ENCODE measurements at places on chromosomes 2 and 18. TPM values are rescaled to one million over a fixed set of nuclear protein-coding genes. Genes with fewer than 3 reads are reported as not detected.

- no peak overlapping the region for H3K4me3 ChIP-seq
- no peaks in the 10 kb centered on the region for H3K4me1 ChIP-seq
- no peaks in the 10 kb centered on the region for H3K36me3 ChIP-seq
- no peak overlapping the region for H3K27ac ChIP-seq
These were observed 199.3 kb downstream of the RNF144A start for GRCh38 chr2:7116511-7116910.

Gene ALKAL2
- total RNA-seq, result 56.6 TPM

Gene ZBTB7C
- total RNA-seq, result 1.3 TPM

GRCh38 chr18:46072376-46072867 lies 362 bp upstream of the PSTPIP2 start:
- DNase-seq, result no peak
- no peak overlapping the region for H3K27ac ChIP-seq
- H3K27me3 ChIP-seq, result no peaks in the 10 kb centered on the region
- H3K4me1 ChIP-seq, result peaks cover 28% of the 10 kb centered on the region
- no peaks in the 10 kb centered on the region for H3K36me3 ChIP-seq
- H3K4me3 ChIP-seq, result peak overlapping the region; percentile 92

GRCh38 chr18:78912844-78913243 lies 66.8 kb upstream of the SALL3 start:
- no peaks in the 10 kb centered on the region for H3K27me3 ChIP-seq
- H3K4me3 ChIP-seq, result no peak overlapping the region
- H3K4me1 ChIP-seq, result no peaks in the 10 kb centered on the region
- DNase-seq, result no peak
- no peak overlapping the region for H3K27ac ChIP-seq
- no peaks in the 10 kb centered on the region for H3K36me3 ChIP-seq

DNA sequence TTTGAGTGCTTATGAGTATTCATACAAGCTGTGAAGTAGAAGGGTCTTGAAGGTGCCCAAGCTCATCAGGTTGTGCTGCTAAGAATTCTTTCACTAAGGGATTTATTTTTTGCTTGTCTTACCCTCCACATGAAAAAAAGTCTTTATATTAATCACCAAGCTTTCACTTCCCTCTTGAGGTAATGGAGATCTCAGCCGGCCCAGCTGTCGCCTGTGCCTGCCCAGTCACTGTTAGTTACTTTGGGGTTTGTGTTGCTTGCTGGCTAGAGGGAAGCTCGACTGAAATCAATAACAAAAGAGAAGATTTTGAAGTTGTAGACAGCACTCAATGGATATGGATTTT lies 21.9 kb downstream of the MC2R start:
- no peak overlapping the region for H3K4me3 ChIP-seq
- H3K27ac ChIP-seq, result no peak overlapping the region
- no peaks in the 10 kb centered on the region for H3K27me3 ChIP-seq

DNA sequence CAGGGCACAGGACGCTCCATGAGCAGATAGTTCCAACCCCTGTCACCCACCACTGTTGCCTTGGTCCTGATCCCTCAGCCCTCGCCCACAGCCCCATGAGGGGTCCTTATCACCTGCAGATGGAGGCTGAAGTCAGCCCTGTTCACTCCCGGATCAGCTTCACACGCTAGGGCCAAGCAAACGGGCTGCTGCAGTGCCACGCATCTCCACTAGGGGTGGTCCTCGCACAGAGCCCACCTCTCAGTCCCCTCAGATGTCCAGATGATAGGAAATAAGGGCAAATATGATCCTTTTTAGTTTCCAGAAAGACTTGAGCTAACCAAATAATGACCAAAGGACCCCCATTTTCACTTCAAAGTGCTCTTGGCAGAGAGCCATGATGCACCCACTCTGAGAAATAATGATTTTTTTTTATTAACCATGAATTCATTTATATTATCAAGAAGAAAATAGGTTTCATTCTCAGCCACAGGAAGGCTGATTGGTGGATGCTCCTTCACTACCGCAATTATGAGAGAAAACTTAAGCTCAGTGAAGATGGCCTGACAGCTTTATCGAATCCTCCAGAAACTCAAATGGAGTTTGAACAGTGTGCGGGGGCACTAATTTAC lies 71.9 kb upstream of the KLHL29 start:
- H3K4me1 ChIP-seq, result no peaks in the 10 kb centered on the region
- H3K36me3 ChIP-seq, result no peaks in the 10 kb centered on the region
- H3K27ac ChIP-seq, result no peak overlapping the region
- no peaks in the 10 kb centered on the region for H3K27me3 ChIP-seq

DNA sequence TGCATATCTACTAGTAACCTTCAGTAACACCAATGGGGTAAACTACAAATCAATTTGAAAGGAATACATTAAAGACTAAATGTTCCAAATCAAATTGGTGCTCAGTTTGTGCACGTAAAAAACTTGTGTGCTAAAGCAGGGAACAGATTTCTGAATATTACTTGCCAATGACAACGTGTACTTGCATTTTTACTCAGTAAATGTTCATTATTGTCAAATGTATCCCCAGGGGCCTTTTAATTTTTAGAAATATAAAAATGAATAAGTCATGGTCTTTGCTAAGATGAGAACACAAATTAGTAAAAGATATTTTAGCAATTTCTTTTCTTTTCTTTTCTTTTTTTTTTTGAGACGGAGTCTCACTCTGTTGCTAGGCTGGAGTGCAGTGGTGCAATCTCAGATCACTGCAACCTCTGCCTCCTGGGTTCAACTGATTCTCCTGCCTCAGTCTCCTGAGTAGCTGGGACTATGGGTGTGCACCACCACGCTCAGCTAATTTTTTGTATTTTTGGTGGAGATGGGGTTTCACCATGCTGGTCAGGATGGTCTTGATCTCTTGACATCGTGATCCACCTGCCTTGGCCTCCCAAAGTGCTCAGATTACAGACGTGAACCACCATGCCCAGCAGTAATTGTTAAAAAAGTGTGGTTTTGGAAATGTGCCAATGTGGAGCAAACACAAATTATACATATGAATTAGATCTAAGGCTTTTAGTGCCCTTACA lies 52.6 kb downstream of the PMAIP1 start:
- no peak for DNase-seq
- H3K36me3 ChIP-seq, result no peaks in the 10 kb centered on the region
- H3K27ac ChIP-seq, result no peak overlapping the region
- H3K4me3 ChIP-seq, result no peak overlapping the region

Gene COL3A1
- total RNA-seq, result 77.5 TPM

DNA sequence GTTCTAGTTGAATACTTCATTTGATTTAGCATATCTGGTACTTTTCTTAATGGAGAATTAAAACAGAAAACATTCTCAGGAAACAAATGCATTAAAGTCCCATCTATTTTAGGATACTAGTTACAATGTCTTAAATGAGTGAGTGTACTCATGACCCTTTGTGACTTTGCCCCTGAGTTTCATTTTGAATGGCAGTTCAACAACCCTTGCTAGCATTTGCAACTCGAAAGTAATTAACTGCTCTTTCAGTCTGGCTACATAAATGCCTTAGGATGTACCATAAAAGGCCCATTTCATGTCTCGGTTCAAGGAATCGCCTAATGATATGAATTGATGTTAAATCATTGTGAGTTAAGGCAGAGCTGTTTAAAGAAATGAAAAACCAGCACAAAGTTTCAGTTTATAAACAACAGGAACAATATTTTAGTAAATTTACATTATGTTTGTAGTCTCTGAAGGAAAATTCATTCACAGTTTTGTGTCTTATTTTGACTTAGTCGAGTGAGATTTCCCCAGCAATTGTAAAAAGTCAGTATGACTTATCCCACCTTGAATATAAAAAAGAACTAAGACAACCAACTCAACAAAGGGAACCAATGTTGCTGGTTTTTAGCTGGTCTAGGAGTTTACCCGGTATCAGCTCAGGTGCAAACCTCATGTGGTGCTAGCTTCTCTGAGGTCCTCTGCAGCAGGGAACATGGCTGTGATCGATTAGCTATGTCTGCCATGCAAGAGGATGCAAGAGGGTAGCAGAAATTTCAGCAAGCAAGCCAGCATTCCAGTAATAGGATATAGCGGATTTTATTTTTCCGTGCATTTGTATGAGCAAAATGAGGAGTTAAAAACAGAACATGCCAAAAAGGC lies 386.2 kb downstream of the PTPRM start:
- DNase-seq, result no peak
- no peaks in the 10 kb centered on the region for H3K4me1 ChIP-seq
- no peaks in the 10 kb centered on the region for H3K27me3 ChIP-seq

GRCh38 chr2:18209934-18210639 lies 331.6 kb downstream of the KCNS3 start:
- H3K4me1 ChIP-seq, result no peaks in the 10 kb centered on the region
- no peak for DNase-seq
- H3K27ac ChIP-seq, result no peak overlapping the region
- no peak overlapping the region for H3K4me3 ChIP-seq
- no peaks in the 10 kb centered on the region for H3K27me3 ChIP-seq

Gene POTEF
- total RNA-seq, result not detected

DNA sequence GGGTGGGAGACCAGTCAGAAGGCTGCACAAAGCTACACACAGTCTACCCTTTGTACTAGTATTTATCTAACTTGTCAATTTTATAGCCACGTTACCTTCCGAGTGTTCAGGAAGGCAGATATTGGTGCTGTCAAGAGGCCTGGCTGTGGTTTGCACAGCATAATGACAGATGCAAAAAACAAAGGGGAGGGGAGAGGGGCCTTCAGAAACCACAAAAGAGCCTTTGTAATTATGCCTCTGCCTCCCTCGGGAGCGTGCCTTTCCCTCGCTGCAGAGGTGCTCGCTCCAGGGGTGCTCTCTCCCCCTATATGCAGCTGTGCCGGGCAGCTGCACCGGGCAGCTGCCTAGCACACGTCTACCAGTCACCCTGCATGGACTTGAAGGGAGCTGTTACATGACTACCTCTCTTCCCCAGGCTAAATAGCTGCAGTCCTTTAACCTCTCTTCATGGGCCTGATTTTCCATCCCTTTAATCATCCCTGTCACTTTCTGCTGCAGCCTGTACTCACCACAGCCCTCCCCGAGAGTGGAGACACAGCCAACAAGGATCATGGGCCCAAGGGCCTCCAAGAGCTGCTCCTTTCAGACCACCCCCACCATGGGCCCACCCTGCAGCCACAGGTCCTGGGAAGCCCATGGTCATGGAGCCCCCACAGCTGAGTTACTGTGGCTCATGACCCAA lies 168.4 kb upstream of the PKDCC start:
- DNase-seq, result no peak
- no peaks in the 10 kb centered on the region for H3K36me3 ChIP-seq
- peak overlapping the region; percentile 66 for H3K27ac ChIP-seq
- no peak overlapping the region for H3K4me3 ChIP-seq
- peaks cover 22% of the 10 kb centered on the region for H3K4me1 ChIP-seq

DNA sequence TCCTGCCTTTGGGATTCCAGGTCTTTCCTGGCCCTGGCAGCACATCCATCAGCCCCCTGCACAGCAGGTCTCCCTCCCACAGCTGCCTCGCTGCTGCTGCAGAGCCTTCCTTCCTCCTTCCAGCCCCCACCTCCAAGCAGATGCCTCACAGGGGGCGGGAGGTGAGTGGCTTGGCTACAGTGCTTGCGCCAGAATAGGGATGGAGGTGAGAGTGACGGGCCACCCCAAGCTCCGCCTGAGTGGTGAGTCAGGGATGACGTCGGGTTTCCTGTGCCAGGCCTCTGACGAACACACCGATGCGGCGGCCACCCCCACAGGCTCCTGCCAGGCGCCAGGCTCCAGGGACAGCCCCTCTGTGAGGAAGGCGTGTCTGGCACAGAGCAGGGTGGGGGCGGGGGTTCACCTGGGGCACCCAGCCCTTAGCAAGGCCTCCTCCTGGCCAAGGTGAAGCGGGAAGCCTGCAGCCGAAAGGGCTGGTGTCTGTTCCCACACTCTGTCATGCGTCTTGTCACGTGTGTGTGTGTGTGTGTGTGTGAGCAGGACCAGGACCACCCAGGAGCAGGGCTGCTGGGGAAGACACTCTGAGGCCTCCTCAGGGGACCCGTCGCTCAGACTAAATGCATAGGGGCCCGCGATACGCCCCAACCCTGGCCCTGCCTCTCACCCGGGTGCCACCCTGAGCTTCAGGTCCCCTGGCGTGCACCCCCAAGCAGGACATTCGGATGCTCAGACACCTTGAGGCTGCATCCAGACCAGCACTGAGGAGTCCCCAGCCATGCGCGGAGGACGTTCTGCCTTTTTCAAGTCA lies 3.4 kb upstream of the DUSP2 start:
- H3K27ac ChIP-seq, result peak overlapping the region; percentile 52
- H3K27me3 ChIP-seq, result no peaks in the 10 kb centered on the region

- DNase-seq, result no peak
- no peak overlapping the region for H3K27ac ChIP-seq
- no peaks in the 10 kb centered on the region for H3K4me1 ChIP-seq
- no peaks in the 10 kb centered on the region for H3K36me3 ChIP-seq
These were observed 16.0 kb upstream of the MSGN1 start for GRCh38 chr2:17800219-17800618.

DNA sequence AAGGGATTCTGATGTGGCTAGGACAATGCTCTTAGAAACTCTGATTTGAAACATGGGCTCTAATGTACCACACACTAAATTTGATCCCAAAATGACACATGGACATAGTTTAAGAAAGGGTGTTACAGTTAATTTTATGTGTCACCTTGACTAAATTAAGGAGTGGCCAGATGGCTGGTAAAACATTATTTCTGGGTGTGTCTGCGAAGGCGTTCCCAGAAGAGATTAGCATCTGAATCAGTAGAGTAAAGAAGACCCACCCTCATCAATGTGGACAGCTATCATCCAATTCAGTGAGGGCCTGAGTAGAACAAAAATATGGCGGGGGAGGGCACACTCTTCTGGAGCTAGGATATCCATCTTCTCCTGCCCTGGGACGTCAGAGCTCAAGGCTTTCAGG lies 283.1 kb upstream of the CHAC2 start:
- no peaks in the 10 kb centered on the region for H3K27me3 ChIP-seq
- no peaks in the 10 kb centered on the region for H3K36me3 ChIP-seq
- no peak for DNase-seq
- H3K4me3 ChIP-seq, result no peak overlapping the region

DNA sequence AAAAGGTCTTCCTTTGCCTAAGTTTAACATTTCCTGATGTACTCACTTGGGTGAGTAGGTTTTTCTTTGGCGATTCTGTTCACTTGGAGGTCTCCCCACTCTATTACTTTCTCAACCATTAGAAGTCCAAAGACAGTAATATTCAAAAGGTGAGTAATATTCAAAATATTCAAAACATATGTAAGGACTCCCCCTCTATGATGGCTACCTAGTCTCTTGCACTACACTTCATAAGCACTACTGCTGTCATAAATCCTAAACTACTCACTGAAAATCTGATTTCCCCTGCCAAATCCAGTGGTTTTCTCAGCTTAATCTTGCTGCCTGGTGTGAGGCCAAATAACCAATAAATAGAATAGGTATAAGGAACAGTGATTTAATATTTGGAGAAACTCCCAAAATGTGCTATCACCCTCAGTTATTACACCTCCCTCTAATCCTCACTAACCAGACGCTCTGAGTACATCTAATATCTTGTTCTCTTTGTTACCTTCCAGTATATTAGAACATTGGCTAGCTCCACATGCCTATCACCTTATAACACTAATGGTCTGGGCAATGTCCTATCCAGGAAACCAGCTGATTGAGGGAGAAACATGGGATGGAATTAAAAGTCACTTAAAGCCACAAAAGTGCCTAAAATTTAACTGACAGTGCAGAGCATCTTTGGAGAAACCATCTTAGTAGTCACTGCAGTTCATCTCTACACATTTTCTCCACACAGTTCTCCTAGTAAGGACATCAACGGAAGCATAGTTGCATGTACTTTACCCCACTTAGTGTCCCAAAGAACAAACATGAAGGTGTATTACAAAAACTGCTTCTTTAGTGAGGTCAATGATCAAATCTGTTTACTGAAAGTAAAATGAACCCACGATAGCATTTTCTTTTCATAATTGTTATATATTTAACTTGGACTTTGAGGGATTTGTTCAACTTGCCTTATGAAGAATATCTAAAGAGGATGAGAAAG lies 54.8 kb downstream of the MBD2 start:
- no peaks in the 10 kb centered on the region for H3K27me3 ChIP-seq
- no peaks in the 10 kb centered on the region for H3K4me1 ChIP-seq
- DNase-seq, result no peak

Data from body of pancreas (tissue), 4 donors.